Upper lobe of left lung (tissue), 6 donors: ENCODE measurements at places on chromosomes 5 and 9. TPM values are rescaled to one million over a fixed set of nuclear protein-coding genes. Genes with fewer than 3 reads are reported as not detected.

DNA sequence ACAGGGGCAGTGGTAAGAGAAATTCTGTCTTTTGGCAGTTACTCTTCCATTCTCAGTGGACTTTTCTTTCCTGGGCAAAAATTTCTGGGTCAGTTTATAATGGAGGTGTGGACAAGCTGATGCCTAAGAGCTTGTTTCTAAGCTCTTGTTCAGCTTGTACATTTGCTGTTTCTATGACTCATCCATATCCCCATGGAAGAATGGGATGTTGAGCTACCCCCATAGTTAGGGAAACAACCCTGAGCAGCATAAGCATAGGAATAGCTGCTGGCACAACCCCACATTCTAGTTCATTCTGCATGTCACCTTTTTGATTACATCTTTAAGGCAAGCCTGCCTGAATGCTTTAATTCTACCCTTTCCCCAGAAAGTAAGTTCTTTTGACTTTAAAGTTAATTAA lies 173.3 kb downstream of the PSAT1 start:
- no peaks in the 10 kb centered on the region for H3K27me3 ChIP-seq
- DNase-seq = no peak
- no peaks in the 10 kb centered on the region for H3K4me1 ChIP-seq
- H3K4me3 ChIP-seq = no peak overlapping the region

- H3K4me3 ChIP-seq = no peak overlapping the region
- DNase-seq = no peak
- no peaks in the 10 kb centered on the region for H3K4me1 ChIP-seq
- H3K36me3 ChIP-seq = no peaks in the 10 kb centered on the region
- no peaks in the 10 kb centered on the region for H3K27me3 ChIP-seq
Measured at GRCh38 chr5:116959843-116960242, 385.2 kb upstream of the SEMA6A start.

DNA sequence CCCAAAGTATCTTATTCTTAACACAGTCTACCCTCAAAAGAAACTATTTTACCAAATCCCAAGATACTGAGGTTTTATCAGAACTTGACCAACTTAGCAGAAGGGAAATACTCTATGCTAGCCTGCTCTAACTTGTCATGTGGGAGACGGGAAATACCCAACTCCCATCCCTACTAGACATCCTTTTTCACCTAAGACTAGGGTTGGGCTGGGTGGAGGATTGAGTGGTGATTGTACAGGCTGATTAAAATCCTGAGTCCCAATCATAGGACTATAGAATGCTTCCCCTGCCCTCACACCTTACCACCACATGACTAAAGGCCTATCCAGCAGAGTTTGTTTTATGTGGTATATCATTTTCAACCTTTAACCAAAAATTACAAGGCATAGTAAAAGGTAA lies 786.5 kb downstream of the TAF11L14 start:
- no peak for DNase-seq
- H3K27me3 ChIP-seq = no peaks in the 10 kb centered on the region
- H3K4me3 ChIP-seq = no peak overlapping the region
- no peaks in the 10 kb centered on the region for H3K36me3 ChIP-seq
- H3K4me1 ChIP-seq = no peaks in the 10 kb centered on the region

ADGRD2 gene
- not detected for total RNA-seq

DNA sequence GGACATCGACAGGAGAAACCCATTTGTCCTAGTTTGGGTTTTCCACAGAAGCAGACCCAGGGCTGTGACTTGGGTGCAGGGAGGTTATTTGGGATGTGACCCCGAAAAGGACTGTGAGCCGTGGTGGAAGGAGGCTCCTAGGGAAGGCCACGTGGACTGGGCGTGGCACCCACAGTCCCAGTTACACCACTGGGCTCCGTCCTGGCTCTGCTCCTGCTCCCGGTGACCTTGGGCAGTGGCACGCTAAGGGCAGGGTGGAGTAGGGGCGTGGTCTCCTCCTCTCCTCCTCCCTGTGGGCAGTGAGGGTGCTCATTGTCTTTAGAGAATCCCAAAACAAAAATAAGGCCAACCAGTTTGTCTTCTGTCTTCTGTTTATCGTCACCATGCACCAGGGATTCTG lies 190.1 kb downstream of the GADD45G start:
- H3K4me3 ChIP-seq = no peak overlapping the region
- no peaks in the 10 kb centered on the region for H3K36me3 ChIP-seq
- no peaks in the 10 kb centered on the region for H3K4me1 ChIP-seq

- H3K27me3 ChIP-seq = no peaks in the 10 kb centered on the region
- H3K27ac ChIP-seq = no peak overlapping the region
- H3K4me3 ChIP-seq = no peak overlapping the region
- peaks cover 11% of the 10 kb centered on the region for H3K4me1 ChIP-seq
- no peak for DNase-seq
- peaks cover 29% of the 10 kb centered on the region for H3K36me3 ChIP-seq
Measured at GRCh38 chr9:126880947-126881332, 20.5 kb downstream of the ZBTB34 start.
